ENCODE measurements at places on chromosomes 5 and 9.

- no peak for DNase-seq
These were observed 4.1 kb downstream of the PTCD2 start for GRCh38 chr5:72324189-72324825.

DNA sequence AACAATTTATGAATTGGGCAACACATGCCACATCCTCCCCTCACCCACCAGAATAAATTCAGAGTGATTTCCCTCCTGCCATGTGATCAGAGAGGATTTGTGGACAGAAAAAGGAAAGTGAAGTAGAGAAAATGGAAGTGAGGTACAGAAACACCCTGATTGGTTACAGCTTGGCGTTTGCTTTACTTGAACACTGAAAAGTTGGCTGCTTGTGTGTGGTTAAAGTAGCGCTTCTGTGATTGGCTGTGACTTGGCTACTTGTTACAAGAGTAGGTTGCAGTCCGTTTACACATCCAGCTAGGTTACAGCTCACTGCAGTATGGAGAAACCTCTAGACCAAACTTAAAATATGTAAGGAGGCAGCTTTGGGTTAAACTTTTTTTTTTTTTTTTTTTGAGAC lies 205.2 kb upstream of the ZNF608 start:
- DNase-seq, result peak; percentile 15

- no peak for DNase-seq
These were observed 369.6 kb upstream of the GRAMD2B start for GRCh38 chr5:126053630-126054029.

GRCh38 chr9:3660936-3661335 lies 135.1 kb upstream of the RFX3 start:
- DNase-seq, result no peak

- no peak for DNase-seq
These were observed 4.2 kb upstream of the DPM2 start for GRCh38 chr9:127941961-127942215.

DNA sequence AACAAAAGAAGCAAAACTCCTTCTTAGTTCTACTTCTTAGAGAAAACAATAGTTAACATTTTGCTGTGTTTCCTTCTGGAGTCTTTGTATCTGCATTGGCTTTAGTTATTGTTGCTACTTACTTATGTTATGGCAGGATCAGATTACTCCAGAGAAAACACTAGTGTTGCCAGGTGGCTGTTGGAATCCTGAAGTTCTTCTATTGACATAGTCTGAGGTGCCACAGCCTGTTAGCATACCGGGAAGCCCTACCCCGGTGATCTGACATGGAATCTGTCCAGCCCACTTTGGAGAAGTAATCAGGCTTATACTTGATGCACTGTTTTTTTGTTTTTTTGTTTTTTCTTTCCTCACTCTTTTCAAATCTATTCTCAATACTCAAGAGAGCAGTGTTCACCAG lies 68.5 kb upstream of the CEP78 start:
- DNase-seq, result no peak

DNA sequence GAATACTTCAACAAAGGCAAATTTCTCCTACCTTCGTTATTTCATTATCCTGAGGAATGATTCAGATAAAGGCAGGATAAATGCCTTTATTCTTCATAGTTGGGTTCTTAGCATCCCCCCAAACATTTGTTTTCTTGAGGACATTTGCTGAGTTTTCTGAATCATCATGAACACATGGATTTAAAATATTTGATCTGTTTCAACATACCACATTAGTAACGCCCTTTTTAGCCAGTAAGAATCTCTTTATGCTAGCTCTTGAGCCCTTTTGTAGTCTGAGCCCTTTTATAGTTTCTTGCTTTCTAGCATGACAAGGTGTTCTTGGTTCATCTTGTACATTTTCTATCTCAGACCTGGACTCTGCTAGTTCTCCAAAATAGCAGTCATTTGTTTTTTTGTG lies 27.9 kb downstream of the SKIC3 start:
- no peak for DNase-seq

DNA sequence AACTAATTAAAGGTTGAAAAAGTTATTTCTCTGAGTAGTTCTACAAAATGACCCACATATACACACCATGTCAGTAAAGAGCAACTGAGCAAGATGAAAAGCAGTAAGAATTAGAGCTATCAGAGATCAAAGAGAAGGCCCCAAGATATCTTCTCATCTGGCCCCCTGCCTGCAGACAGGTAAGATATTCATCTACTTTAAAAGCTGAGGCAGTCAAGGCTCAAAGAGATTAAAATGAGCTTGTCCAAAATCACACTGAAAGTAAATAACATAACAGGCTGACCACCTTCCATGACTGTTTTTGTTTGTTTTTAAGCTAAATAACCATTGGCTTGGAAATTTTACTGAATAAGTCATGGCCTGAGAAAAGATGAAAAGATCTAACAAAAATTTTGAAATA lies 266.2 kb downstream of the FBXL17 start:
- no peak for DNase-seq

GRCh38 chr5:125870256-125870655 lies 553.0 kb upstream of the GRAMD2B start:
- no peak for DNase-seq
